Fibroblast of the conjunctiva (primary cell): ENCODE measurements at places on chromosomes 2 and 18.

- no peak for DNase-seq
Measured at GRCh38 chr2:162091325-162092007, 17.5 kb upstream of the DPP4 start.

DNA sequence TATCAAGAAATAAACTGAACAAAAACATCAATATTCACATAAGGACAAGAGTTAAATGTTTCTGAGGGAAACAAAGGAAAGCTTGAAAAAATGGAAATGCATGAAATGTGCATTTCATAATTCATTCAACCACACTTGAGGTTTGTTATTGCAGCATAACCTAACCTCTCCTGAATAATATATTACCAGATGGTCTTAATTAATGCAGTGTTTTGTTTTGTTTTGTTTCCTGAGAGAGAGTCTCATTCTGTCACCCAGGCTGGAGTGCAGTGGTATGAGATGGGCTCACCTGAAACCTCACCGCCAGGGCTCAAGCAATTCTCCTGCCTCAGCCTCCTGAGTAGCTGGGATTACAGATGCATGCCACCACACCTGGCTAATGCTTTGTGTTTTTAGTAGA is 139.9 kb upstream of the PIEZO2 start:
- no peak for DNase-seq

- no peak for DNase-seq
Measured at GRCh38 chr2:189570570-189571031, 10.0 kb downstream of the SLC40A1 start.

- DNase-seq, result no peak
Measured at GRCh38 chr18:9994026-9994570, 80.3 kb downstream of the VAPA start.

GRCh38 chr2:58291726-58292438 is 50.8 kb upstream of the FANCL start:
- DNase-seq, result no peak

GRCh38 chr2:45343251-45344017 is 267.6 kb downstream of the SRBD1 start:
- DNase-seq, result no peak

DNA sequence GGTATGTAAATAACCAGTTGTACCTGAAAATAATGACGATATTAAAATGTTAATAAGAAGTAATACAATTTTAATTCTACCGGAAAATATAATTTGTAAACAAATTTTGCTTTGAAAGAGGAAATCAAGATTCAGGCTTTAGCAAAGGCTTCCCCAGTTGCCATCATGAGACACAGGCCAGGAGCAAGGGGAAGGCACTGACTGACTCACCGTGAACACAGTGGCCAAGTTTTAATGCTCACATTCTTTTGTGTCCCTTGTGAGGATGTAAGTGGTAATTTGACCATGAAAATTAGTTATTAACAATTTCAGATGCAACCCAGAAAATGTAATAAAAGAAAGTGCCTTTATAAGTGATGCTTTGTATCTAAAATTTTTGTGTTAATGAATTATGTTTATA is 164.1 kb downstream of the GREB1L start:
- no peak for DNase-seq

DNA sequence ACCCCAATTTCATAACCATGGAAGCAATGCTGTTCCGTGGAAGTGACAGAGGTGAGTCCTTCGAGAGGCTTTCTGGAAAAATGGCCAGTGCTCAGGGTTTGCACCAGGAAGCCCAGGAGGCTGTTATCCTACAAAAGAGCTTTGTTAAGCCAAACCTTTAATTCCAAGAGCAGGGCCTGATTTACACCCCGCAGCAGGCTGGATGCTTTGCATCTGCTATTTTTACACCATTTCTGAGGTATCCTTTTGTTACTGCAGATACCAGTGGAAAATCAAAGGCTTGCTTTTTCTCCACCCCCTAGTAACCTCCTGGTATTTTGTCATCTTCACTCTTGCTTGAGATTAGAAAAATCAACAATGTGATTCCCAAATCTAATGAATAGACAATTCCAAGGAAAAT is 380.6 kb downstream of the SOX11 start:
- no peak for DNase-seq

DNA sequence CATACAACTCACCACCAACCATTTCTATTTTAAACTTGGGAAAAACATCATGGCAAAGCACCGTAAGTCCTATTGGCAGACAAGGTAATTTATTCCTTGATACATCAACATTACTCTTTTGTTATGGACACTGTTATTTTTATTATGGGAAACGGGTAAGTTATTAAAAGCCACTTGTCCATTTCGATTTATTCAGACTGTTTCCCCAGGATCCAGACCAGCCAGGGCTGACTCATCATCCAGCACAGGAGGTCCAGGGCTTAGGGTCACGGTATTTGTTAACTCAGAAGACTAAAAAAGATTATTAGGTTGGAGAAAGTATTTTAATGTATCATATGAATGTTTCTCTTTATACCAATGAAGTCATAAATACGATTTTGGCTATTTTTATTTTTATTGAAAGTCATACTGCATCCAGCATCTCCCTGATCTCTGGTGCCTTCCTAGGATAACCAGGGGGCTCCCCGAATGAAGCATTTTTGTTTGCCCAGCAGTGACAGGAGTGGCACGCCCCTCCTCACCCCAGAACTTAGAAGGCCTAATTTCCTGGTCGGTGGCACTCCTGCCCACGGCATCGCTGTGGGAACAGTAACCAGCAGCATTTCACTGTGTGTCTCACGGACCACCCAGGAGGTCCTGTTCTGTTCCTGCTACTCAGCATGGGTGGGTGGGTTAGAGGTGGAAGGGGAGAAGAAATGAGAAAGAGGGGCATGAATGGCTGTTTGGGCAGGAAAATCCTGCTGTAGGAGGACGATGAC is 446.1 kb downstream of the EIPR1 start:
- DNase-seq, result no peak

DNA sequence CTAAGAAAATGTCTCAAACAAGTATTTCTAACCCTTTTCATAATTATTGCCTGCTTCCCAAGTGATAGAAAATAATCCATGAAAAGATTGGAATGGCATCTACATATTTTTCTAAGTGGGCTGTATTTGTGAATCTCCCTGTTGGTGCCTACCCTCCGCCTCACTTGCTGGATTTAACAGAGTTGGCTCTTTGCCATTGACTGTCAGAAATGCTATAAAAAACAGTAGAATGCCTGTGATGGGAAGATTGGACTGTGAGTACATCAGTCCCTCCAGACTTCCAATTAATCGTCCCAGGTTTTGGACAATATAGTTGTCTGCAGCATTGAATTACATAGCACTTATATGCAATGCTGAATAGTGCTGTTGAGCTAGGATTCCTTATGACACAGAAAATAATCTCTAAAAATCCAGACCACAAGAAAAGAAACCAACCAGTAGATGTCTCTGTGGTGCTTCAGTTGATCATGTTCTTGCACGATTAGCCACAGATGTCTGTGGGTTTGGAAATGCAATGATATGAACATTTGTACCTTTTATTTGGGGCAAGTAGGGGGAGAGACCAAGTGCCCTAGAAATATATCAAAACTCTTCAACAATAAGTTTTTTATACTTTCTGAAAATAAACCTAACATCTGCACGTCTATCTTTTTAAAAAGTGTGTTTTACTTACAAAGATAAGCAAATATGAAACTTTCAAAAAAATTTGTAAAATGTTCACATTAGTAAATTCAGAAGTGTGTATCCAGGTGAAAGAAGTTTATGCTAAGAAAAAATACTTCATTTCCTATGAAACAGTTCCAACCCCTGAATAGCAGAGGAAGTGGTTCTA is 88.5 kb downstream of the DYNAP start:
- peak; percentile 81 for DNase-seq

- DNase-seq, result no peak
Measured at GRCh38 chr2:199818026-199818425, 33.0 kb downstream of the FTCDNL1 start.

DNA sequence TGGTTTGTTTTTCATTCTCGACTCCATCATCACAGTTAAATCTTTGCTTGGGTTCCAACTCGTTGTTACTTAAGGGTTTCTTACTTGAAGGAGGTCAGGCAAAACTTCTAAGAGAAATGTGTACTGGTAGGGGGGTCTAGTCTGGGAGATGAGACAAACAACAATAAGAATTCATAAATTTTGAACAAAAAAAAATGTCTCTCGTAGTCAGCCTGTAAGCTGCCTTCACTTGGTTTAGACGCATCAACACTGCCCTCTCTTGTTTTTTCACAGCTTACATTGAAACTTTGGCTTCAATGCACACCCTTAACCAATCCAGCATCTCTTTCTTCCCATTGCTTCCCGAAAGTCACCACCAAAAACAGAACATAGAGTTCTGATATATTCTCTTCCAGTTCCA is 576.4 kb upstream of the PIK3C3 start:
- DNase-seq, result peak; percentile 23

DNA sequence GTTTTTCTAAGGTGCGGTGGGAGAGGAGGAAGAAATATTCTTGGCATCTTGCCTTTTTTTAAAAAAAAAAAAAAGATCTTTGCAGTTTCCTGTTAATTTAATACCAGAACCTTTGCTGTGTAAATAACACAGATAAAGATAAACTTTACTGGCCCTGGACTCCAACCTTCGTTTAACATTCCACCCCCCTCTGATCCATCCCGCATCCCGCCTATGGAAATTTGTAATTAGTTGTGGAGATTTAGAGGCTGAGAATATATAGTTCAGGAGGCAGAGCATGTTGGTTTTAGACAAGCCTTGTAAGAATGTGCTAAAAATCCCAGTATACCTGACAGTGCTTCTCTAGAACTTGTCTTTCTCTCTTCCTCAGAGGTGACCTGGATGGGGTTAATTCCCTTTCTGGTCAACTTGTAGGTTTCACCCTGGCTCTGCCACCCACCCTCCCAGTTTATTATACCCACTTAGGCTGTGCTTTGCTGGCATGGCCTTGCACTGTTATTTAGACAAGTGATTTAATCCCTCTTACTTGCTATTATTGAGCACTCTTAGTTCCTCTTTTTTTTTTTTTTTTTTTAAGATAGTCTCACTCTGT is 2.9 kb upstream of the C2orf72 start:
- no peak for DNase-seq

- DNase-seq, result no peak
Measured at GRCh38 chr2:10811517-10811916, 1.1 kb downstream of the PDIA6 start.

- no peak for DNase-seq
Measured at GRCh38 chr2:167293172-167293781, 405.0 kb downstream of the XIRP2 start.

- no peak for DNase-seq
Measured at GRCh38 chr2:79695248-79695647, 182.4 kb downstream of the CTNNA2 start.

- DNase-seq, result no peak
Measured at GRCh38 chr2:96111823-96112500, 4.4 kb downstream of the ADRA2B start.

DNA sequence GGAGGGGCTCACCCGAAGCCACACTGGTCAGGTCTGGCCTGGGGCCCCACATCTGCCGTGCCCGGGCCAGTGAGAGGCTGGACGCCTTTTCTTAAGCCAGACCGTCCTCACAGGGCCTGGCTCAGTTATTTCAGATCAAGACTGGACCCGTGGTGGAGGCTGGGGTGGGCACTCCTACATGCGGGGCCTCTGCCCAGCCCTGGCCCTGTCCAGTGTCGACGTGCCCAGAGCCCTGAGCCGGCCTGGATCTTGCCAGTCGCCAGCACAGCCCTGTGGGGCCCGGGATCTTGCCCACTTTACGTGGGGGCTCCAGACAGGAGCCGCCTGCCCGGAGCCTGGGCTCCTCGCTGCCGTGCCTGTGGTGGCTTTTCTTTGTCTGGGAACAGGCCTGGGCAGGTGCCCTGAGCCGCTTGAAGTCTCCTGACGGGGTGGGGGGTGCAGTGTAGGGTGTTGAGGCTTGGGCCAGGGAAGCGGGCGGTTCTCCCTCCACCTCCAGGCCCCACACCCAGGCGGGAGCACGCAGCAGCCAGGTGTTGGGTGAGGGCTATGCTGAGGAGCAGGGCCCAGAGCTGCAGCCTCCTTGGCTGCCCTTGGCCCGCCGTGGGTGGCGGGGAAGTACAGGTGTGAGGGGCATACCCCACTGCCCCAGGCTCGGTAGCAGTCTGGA is 6.0 kb downstream of the GPC1 start:
- no peak for DNase-seq

DNA sequence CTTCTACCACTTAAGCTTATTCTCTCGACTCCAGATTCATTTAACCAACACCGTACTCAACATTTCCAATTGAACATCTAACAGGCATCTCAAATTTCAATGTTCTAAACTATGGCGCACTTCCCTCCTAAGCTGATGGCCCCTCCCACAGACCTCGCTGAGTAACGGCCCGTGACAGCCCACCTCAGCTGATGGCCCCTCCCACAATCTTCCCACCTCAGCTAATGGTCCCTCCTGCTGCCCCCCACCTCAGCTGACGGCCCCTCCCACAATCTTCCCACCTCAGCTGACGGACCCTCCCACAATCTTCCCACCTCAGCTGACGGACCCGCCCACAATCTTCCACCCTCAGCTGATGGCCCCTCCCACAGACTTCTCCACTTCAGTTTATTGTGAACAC is 57.1 kb upstream of the TSPYL6 start:
- no peak for DNase-seq

- DNase-seq, result no peak
Measured at GRCh38 chr2:236997069-236997715, 88.5 kb upstream of the COPS8 start.

GRCh38 chr18:58143386-58143785 is 99.4 kb downstream of the NEDD4L start:
- no peak for DNase-seq

GRCh38 chr2:175005733-175006264 is 618 bp upstream of the CHN1 start:
- DNase-seq, result no peak

- no peak for DNase-seq
Measured at GRCh38 chr2:56309626-56310170, 125.9 kb downstream of the CCDC85A start.

- no peak for DNase-seq
Measured at GRCh38 chr18:39951142-39951720, 2003.8 kb upstream of the PIK3C3 start.

DNA sequence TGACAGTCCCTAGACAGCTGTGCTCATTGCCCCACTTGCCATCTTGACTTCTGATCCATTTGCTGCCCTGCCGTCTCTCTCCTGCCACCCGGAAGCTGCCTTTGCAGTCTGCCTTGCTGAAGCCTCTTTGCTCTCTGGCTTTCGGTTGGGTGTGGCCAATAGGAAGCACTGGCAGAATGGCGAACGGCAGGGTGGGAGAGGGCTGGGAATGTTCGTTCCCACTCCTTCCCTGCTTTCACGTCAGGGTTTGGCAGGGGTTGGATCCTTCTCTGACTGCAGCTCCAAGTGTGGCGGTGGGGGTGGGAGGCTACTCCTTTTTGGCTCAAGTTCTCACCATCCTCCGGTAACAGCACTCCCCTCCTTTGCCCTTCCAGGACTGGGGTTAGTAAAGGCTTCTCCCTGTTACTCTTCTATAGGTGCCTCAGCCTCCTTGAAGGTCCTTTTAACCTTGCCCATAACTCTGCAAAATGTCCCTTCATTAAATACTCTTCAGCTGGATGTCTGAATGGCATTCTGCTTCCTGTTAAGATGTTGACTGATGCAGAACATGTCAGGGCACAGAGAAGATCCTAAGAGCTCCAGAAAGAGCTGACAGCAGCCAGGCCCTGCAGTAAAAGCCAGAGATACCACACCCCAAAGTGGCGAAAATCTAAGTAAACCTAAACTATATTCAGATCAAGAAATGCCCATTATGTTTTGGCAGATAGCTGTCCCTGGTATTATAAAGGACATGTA is 299.7 kb downstream of the CDCA7 start:
- no peak for DNase-seq

- DNase-seq, result no peak
Measured at GRCh38 chr2:96819128-96819875, 3.2 kb downstream of the CNNM3 start.

GRCh38 chr18:6203791-6204190 is 210.9 kb downstream of the L3MBTL4 start:
- DNase-seq, result no peak
